ENCODE measurements at places on chromosomes 3 and 15. TPM values are rescaled to one million over a fixed set of nuclear protein-coding genes. Genes with fewer than 3 reads are reported as not detected.

- no peaks in the 10 kb centered on the region for H3K27me3 ChIP-seq
- H3K27ac ChIP-seq, result no peak overlapping the region
- no peaks in the 10 kb centered on the region for H3K4me1 ChIP-seq
- DNase-seq, result peak; percentile 27
Measured at GRCh38 chr3:33144433-33144832, 30.6 kb downstream of the CRTAP start.

GRCh38 chr3:117165601-117166051 lies 456.0 kb downstream of the TUSC7 start:
- H3K27ac ChIP-seq, result no peak overlapping the region
- no peaks in the 10 kb centered on the region for H3K4me1 ChIP-seq
- no peak for DNase-seq
- H3K36me3 ChIP-seq, result no peaks in the 10 kb centered on the region
- H3K27me3 ChIP-seq, result no peaks in the 10 kb centered on the region

GRCh38 chr3:51311055-51311454 lies 74.0 kb upstream of the MANF start:
- H3K27ac ChIP-seq, result no peak overlapping the region
- H3K36me3 ChIP-seq, result 0 out of 2 replicates have a peak, but pooled peaks cover 2% of the 10 kb centered on the region
- H3K4me1 ChIP-seq, result no peaks in the 10 kb centered on the region
- peaks cover 1% of the 10 kb centered on the region for H3K27me3 ChIP-seq

DNA sequence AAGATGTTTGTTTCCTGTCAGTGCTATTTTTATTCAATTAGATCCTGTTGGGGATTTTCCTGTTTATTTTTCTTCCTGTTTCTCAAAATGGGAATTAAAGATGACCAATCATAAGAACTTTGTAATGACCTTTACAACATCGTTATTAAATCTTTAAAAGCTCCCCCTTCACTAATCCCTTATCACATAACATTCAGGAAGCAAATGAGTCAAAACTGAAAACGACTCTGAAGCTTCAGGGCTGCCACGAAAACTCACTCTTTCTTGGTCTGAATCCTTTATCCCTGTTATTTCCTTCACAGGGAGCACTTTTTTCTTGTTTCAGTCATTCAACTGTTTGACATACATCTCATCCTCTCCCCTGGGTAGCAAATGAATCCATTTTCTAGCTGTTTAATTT lies 75.8 kb upstream of the MB21D2 start:
- H3K4me3 ChIP-seq, result no peak overlapping the region
- DNase-seq, result no peak
- no peak overlapping the region for H3K27ac ChIP-seq
- H3K4me1 ChIP-seq, result peaks cover 4% of the 10 kb centered on the region
- H3K36me3 ChIP-seq, result no peaks in the 10 kb centered on the region
- no peaks in the 10 kb centered on the region for H3K27me3 ChIP-seq

The CDCP1 gene
- total RNA-seq, result 23.3 TPM

The PLA2G4D gene
- 0.33 TPM for total RNA-seq

The ASB14 gene
- total RNA-seq, result not detected

The TPM1 gene
- total RNA-seq, result 571 TPM

GRCh38 chr3:127426444-127427153 lies 138.8 kb upstream of the PRR20G start:
- no peaks in the 10 kb centered on the region for H3K36me3 ChIP-seq
- H3K4me3 ChIP-seq, result no peak overlapping the region
- H3K4me1 ChIP-seq, result peaks cover 32% of the 10 kb centered on the region

DNA sequence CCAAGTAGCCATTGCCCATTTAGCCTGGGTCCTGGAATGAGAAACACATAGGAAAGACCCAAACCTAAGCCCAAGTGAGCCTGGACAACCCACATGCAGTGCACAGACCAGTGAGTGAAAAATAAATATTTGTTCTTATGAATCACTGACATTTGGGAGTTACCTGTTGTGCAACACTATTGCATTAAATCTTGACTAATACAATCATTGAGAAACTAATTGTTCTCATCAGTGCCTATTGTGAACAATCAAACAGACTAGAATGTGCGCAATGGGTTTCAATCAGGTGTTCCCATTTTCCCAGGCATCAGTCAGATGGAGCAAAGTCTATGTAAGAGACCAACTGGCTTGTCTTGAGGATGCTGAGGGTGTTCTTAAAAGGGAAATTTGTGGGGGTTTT lies 54.7 kb upstream of the CNOT10 start:
- no peaks in the 10 kb centered on the region for H3K36me3 ChIP-seq
- H3K4me3 ChIP-seq, result no peak overlapping the region

GRCh38 chr3:125644036-125645005 lies 49.0 kb upstream of the OSBPL11 start:
- H3K27ac ChIP-seq, result no peak overlapping the region
- no peak overlapping the region for H3K4me3 ChIP-seq
- no peaks in the 10 kb centered on the region for H3K4me1 ChIP-seq
- no peaks in the 10 kb centered on the region for H3K36me3 ChIP-seq

The BTBD1 gene
- total RNA-seq, result 35.3 TPM

- no peaks in the 10 kb centered on the region for H3K27me3 ChIP-seq
- H3K36me3 ChIP-seq, result no peaks in the 10 kb centered on the region
- H3K27ac ChIP-seq, result no peak overlapping the region
- DNase-seq, result peak; percentile 92
- peaks cover 3% of the 10 kb centered on the region for H3K4me1 ChIP-seq
Measured at GRCh38 chr3:9552252-9552999, 1.2 kb downstream of the LHFPL4 start.

The MESP2 gene
- 0.38 TPM for total RNA-seq

- H3K36me3 ChIP-seq, result no peaks in the 10 kb centered on the region
- no peaks in the 10 kb centered on the region for H3K4me1 ChIP-seq
- no peaks in the 10 kb centered on the region for H3K27me3 ChIP-seq
- DNase-seq, result no peak
- no peak overlapping the region for H3K27ac ChIP-seq
Measured at GRCh38 chr3:178551916-178552321, 15.7 kb downstream of the KCNMB2 start.

GRCh38 chr15:54208786-54209185 lies 230.5 kb downstream of the UNC13C start:
- H3K27me3 ChIP-seq, result no peaks in the 10 kb centered on the region
- no peaks in the 10 kb centered on the region for H3K4me1 ChIP-seq
- DNase-seq, result no peak
- no peak overlapping the region for H3K4me3 ChIP-seq

DNA sequence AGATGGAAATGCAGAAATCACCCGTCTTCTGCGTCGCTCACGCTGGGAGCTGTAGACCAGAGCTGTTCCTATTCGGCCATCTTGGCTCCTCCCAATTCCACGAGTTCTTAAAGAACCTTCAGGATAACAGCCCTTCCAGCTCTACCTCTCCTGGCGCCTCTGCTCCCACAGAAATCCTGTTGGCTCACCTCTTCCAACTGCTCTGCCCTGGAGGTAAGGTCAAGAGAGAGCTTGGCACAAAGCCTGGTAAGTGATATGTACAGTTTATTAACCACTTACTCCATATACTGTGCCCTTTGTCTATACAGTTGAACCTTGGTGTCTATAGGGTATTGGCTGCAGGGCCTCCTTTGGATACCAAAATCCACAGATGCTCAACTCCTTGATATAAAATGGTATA lies 17.8 kb upstream of the FGF12 start:
- peaks cover 20% of the 10 kb centered on the region for H3K4me1 ChIP-seq
- no peaks in the 10 kb centered on the region for H3K36me3 ChIP-seq
- no peak for DNase-seq
- no peaks in the 10 kb centered on the region for H3K27me3 ChIP-seq
- H3K4me3 ChIP-seq, result no peak overlapping the region

GRCh38 chr15:79656151-79657000 lies 224.2 kb downstream of the MINAR1 start:
- no peaks in the 10 kb centered on the region for H3K27me3 ChIP-seq
- no peaks in the 10 kb centered on the region for H3K36me3 ChIP-seq
- DNase-seq, result no peak
- H3K4me1 ChIP-seq, result no peaks in the 10 kb centered on the region

The CDHR4 gene
- 0.50 TPM for total RNA-seq

DNA sequence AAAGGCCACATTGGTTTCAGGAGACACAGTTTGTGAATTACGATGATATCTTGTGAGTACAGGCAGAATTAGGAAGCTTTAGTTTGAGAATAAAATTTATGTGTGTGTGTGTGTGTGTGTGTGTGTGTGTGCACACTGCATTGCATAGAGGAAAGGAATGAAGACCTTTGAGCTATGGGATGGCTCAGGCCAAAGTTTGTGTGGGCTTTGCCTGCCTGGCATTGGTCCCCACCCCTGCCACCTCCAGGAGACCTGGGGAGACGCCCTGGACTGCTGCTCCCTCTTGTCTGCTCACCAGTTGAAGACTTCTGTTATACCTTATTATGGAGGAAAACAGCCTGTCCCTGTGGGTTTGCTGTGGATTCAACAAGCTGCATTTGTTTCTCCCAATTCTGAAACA lies 37.2 kb downstream of the TIGIT start:
- no peak overlapping the region for H3K27ac ChIP-seq
- H3K27me3 ChIP-seq, result no peaks in the 10 kb centered on the region
- H3K36me3 ChIP-seq, result no peaks in the 10 kb centered on the region
- no peak overlapping the region for H3K4me3 ChIP-seq
- DNase-seq, result no peak

The SPINT1 gene
- 117 TPM for total RNA-seq

All from H1 (cell line).